ENCODE measurements at places on chromosomes 11 and 22.
A peak's percentile ranks its signal among the peaks of the same experiment; 100 is the strongest.

- no peak for DNase-seq
Measured at GRCh38 chr22:40592352-40593113, 44.0 kb downstream of the MRTFA start.

- DNase-seq, result no peak
Measured at GRCh38 chr22:45499746-45500145, 2.9 kb upstream of the FBLN1 start.

DNA sequence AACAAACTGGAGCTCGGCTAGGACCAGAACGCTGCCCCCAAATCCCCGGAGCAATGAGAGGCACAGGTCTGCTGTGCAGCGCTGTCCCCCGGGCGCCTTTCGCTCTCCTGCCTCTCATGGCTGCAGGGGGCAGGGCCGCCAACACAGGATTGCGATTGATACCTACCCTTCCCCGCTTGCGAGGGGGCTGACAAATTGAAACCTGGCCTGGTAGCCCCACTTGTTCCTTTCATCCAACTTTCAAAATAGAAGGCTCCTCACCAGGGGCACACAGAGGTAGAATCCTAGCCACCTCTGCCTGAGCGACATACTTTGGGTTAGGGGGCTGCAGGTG, 642 bp upstream of the CASTOR1 start:
- DNase-seq, result no peak

GRCh38 chr11:15912291-15912690, 444.1 kb downstream of the SOX6 start:
- no peak for DNase-seq

GRCh38 chr11:10042699-10043098, 251.3 kb downstream of the SBF2 start:
- DNase-seq, result no peak

DNA sequence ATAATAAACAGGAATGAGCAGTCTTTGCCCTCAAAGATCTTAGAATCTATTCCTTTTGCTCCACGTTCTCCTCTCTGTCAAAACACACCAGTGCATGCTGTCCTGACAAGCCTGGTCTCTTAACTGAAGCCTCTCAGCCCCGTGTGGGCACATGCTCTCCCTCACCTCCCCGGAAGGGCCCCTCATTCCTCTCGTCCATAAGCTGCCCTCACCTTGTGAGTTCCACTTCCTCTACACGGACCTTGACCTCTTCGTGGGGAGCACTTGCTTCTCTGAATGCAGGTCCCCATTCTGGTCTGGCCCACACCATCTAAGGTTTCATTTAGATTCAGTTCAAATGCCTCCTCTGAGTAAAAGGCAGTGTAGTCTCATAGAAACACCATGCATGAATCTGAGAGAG, 412.3 kb upstream of the SYN3 start:
- DNase-seq, result no peak

DNA sequence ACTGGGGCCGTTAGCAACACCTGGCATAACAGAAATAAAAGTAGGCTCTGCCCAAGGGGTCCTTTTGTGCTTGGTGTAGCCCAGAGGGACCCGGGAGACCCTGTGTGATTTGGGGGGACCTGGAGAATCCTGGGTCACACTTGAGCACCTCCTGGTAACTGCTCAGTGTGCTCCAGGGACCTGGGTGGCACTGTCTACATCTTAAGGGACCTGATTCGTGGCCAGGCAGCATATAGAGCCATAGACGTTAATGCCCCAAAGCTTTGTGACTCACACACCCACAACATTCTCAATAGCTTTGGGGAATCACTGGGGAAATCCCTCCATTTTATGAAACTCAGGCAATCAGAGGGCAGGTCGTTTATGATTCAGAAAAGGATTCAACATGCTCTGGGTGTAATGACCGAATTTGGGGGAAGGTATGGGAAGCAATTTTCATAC, 3.6 kb upstream of the IGF2 start:
- DNase-seq, result no peak

DNA sequence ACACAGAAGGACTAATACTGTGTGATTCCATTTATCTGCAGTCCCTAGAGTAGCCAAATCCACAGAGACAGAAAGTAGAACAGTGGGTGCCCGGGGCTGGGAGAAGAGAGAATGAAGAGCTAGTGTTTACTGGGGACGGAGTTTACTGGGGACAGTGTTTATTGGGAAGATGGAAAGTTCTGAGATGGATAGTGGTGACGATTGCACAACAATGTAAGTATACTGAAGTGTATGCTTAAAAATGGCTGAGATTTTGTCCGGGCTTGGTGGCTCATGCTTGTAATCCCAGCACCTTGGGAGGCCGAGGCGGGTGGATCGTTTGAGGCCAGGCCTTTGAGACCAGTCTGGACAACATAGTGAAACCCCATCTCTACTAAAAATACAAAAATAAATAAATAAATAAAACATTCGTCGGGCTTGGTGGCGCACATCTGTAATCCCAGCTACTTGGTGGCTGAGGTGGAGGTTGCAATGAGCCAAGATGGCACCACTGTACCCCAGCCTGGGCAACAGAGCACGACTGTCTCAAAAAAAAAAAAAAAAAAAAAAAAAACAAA, 132.4 kb downstream of the CTTN start:
- DNase-seq, result no peak

DNA sequence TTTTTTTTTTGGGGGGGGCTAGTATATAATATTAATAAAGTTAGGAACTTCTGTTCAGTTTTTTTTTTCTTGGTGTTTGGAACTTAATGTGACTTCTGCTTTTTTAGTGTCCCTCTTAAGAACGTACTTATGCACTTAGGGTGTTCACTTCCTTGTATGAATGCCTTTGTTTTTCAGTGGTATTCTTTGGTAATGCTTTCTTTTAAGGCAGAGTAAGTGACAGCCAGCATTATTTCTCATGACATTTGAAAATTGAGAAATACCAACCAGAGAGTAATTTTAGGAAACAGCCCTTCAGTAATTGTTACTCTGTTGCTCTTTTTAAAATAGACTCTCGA, 2.4 kb downstream of the GRK3 start:
- peak; percentile 96 for DNase-seq

- no peak for DNase-seq
Measured at GRCh38 chr11:62264004-62264403, 6.0 kb upstream of the SCGB2A2 start.

- DNase-seq, result no peak
Measured at GRCh38 chr11:129917231-129917630, 21.9 kb upstream of the NFRKB start.

- peak; percentile 98 for DNase-seq
Measured at GRCh38 chr11:59668950-59669610, at the start of gene PATL1. Gene PATL1, minus strand, starts transcription at chr11:59669037. Its CDS starts 142 bp downstream, at chr11:59668895.

- peak; percentile 29 for DNase-seq
Measured at GRCh38 chr11:28011813-28012212, 96.1 kb downstream of the KIF18A start.

DNA sequence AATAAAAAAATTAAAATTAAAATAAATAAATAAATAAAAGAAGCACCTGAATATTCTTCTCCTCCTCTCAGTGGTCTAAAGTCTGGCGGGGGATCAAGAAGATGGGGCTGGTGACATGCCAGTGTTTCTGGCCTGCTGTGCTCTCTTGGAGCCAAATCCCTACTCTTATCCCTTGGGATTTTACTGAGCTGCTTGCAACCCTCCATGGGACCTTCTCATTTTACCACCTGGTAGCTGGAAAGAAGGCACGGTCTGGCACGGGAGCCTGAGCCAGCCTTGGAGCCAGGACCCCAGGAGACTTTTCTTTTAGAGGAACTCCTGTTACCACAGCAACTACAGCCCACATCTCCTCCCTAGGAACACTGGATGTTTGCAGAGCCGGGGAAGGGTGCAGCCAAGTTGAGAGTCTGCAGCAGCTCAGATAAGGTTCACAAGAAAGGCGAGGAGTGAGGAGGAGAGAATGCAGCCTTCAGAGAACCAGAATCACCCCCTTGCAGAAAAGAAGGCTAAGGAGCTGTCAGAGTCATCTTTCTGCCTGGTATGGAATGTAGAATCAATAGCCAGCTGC, 21.4 kb downstream of the CD6 start:
- DNase-seq, result peak; percentile 80

- DNase-seq, result no peak
Measured at GRCh38 chr11:2665526-2666400, 34.0 kb downstream of the KCNQ1OT1 start.

DNA sequence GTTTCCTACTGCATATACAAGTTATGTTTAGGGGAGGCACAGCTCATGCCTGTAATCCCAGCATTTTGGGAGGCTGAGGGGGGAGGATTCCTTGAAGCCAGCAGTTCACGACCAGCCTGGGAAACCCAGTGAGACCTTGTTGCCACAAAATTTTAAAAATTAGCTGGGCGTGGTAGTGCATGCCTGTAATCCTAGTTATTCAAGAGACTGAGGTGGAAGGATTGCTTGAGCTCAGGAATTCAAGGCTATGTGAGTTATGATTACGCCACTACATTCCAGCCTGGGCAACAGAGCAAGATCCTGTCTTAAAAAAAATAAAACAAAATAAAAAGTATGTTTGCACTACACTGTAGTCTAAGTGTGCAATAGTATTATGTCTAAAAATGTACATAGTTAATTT, 108.8 kb upstream of the TEAD1 start:
- no peak for DNase-seq

GRCh38 chr11:7696424-7696823, 9.9 kb downstream of the OVCH2 start:
- DNase-seq, result no peak

- DNase-seq, result no peak
Measured at GRCh38 chr11:45761659-45762058, 43.3 kb upstream of the SLC35C1 start.

- DNase-seq, result peak; percentile 75
Measured at GRCh38 chr11:125111001-125111342, 454 bp downstream of the TMEM218 start.

- no peak for DNase-seq
Measured at GRCh38 chr11:78850078-78850477, 275.4 kb upstream of the NARS2 start.

DNA sequence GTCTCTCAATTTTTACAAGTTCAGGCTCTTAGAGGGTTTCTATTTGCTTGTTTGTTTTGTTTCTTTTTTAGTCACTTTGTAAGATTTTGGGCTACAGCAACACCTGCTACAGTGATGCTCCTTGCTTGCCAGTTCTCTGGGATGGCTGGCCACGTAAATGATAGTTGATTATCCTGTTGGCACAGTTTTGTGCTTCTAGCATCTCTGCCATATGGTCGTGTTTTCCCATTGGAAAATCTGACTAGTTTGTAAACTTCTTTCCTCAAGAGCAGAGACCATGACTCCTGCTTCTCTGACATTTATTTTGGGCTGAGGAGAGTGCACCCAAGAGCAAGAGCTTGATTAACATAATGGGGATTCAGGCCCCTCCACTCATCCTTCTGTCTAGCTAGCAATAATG, 1621.6 kb upstream of the RAG2 start:
- no peak for DNase-seq

- no peak for DNase-seq
Measured at GRCh38 chr11:130839981-130840666, 76.2 kb downstream of the SNX19 start.

GRCh38 chr11:68037411-68038225, 1.2 kb upstream of the TCIRG1 start:
- DNase-seq, result peak; percentile 82

DNA sequence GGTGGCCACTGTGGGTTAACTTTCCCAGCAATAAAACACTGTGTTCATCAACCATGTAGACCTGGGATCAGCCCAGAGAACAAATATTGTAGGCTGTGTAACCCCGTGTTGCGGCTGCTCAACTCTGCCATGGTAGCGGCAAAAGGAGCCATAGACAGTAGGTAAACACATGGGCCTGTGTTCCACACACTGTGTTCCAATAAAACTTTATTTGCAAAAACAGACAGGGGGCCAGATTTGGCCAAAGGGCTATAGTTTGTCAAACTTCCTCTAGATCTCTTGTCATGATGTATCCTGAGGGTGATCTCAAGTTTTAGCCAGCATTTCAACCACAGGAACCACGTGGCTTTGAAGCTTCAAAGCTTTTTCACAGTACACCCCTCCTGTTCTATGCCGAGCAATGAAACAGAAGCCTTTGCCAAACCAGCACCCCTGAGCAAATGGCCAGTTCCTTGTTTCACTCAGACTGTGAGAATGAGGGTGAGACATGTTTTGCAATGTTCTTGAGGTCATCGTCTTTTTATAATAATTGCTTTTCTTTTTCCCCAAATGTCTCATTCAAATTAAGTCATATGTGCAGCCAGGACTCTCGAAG, 49.9 kb upstream of the FADD start:
- DNase-seq, result peak; percentile 72

DNA sequence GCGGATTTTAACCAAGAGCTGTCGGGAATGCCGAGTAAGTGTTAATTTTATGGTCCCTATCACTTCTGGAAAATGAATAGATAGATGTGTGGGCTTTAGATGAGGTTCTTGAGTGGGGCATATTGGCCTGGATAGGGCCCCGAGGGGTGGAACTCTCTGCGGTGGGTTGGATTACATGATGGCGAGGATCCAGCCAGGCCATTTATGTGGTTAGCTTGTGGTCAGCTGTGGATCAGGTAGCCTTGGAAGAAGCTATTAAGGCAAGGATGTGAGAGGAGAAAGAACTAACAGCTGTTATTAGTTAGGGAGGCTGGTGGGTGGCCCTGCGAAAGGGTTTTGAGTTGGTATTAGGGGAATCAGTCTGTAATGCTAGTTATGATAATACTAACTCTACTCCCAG, 268.4 kb downstream of the NELL1 start:
- no peak for DNase-seq

DNA sequence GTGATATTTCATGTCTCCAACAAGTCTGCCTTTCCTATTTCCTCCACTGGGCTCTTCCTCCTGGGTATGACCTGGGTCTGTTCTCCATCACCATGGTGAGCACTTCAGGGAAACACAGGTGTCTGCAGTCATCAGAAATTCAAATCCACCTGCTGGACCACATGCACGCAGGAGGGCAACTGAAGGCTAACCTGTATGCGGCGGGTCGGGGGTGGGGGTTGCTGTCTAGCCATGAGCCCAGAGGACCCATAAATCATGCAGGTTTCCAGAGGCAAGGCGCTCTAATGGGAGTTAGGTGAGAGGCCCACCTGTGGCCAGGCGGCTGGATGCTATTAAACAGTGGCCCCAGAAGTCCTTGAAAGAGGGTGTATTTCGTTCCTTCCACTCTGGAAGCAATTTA, 11.1 kb upstream of the PAMR1 start:
- DNase-seq, result no peak

- DNase-seq, result peak; percentile 38
Measured at GRCh38 chr22:45164270-45165088, 754 bp downstream of the NUP50 start.

GRCh38 chr11:61949169-61950034, 749 bp upstream of the BEST1 start:
- DNase-seq, result peak; percentile 98

All from OCI-M1 (cell line).